A172 (cell line): ENCODE measurements at places on chromosomes 12 and 14. TPM values are rescaled to one million over a fixed set of nuclear protein-coding genes. Genes with fewer than 3 reads are reported as not detected.
A peak's percentile ranks its signal among the peaks of the same experiment; 100 is the strongest.

- DNase-seq = no peak
These were observed 22.3 kb downstream of the PRIMA1 start for GRCh38 chr14:93765970-93766369.

GRCh38 chr12:30822385-30823155, 67.8 kb upstream of the CAPRIN2 start:
- peak; percentile 27 for DNase-seq

GRCh38 chr14:99718031-99718810, 34.1 kb downstream of the CYP46A1 start:
- DNase-seq = no peak

GRCh38 chr12:20863056-20863455, 52.6 kb downstream of the SLCO1B3 start:
- DNase-seq = no peak

DNA sequence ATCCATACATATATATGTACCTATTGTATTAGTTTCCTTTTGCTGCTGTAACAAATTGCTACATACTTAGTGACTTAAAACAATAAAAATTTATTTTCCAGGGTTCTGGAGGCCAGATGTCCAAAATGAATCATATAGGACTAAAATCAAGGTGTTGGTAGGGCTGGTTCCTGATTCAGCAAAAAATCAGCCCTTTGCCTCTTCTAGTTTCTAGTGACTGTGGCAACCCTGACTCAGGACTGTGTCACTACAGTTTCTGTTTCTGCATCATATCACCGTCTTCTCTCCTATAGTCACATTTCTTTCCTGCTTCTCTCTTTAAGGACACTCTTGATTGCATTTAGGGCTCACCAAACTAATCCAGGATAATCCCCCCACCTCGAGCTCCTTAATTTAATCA, 386.3 kb upstream of the TBX3 start:
- DNase-seq = no peak

- no peak for DNase-seq
These were observed 7.9 kb downstream of the METTL25 start for GRCh38 chr12:82366197-82366596.

- no peak for DNase-seq
These were observed 97.0 kb downstream of the SCARB1 start for GRCh38 chr12:124766727-124767065.

DNA sequence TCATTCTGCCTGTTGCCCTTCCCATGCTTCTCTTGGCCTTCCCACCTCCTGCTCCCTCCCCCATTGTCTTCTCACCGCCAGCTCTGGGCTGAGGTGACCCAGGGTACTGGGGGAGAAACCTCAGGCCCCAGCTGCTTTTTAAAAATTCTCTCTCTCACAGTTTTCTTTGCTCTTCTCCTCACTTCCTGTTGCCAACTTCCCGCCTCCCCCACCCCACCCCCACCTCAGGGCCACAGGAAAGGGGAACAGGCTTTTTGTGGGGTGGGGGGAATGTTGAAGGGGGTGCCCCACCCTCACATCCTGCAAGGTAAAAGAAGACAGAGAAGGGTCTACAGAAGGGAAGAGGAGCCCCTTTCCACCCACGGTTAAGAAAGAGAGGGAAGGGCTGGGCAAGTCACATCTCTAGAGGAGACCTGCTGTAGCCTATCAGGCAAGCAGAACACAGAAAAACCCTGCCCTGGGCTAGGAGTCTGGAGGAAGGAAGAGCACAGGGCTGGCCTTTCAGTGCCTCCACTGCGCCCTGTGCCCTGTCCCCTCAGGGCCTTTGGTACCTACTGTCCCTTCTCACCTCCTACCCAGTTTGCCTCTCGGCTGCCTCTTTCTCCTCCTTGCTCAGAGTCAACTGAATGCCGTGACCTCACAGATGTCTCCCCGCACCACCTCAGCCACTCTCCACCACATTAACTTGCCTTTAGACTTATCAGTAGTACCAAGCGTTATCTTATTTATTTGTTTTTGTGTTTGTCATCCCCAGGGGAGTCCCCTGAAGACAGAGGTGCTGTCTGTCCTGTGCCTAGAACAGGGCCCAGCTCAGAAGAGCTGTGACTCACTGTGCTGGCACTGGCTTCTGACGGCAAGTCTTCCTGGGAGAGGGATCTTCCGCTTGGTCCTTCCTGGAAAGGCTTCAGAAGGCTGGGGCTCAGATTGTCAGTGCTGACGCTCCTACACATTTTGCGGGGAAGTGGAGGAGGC, 1.7 kb downstream of the ARHGAP9 start:
- DNase-seq = peak; percentile 36

DNA sequence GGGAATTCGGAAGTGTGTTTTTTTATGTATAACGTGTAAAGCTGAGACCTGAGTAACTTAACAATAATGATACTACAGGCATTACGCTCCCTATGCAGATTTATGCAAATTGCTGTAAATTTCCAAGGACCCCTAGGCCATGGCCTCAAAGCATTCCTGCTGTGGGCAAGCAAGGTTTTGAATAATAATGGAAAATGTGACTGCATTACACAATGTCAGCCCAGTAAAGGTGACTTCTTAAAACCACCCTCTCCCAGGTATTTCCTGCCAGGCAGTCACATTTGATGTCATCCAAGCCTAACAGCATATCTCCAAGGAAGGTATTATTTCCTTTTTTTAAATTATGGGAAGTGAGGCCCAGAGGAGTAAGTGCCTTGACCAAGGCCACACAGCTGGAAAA, 621.0 kb downstream of the BCL11B start:
- no peak for DNase-seq

- no peak for DNase-seq
These were observed 1026.9 kb downstream of the BCL11B start for GRCh38 chr14:98244966-98245569.

DNA sequence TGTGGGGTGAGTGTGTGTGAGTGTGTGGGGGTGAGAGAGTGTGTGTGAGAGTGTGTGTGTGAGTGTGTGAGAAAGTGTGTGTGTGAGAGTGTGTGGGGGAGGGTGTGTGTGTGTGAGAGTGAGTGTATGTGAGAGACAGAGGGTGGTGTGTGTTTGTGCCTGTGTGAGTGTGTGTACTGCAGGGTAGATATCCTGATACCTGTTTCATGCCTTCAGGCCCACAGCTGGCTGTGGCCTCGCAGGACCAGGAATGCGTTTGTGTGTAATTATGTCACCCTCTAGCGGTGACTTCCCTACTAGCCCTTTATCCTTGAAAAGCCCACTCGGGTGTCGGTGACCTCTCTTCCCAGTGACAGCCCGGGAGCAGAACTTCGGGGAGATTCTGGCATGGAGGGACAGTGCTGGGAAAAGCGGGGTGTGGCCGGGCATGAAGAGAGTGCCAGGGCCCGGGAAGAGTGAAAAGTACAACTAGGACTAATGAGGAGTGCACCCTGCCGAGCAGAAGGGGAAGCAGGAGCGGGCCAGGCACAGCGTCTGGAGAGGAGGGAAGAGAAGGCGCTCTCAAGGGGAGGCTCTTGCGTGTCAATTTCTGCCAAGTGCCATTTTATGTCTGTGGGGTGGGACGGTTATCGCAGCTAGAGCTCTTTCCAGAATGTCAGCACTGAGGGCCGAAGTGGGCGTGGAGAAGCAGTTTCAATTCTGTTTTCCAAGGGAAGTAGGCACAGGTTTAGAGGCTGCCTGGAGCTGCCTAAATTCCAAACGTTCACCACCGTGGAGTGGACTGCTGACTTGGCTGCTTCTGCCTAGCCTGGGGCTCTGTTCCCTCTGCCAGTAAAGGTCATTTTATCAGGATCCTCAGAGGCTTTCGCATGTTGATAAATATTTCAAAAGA, 11.0 kb upstream of the FBXL14 start:
- peak; percentile 73 for DNase-seq

EFS gene
- not detected in 2 replicates for total RNA-seq

ERBB3 gene
- 0.64 and 2.4 TPM in 2 replicates for total RNA-seq

DNA sequence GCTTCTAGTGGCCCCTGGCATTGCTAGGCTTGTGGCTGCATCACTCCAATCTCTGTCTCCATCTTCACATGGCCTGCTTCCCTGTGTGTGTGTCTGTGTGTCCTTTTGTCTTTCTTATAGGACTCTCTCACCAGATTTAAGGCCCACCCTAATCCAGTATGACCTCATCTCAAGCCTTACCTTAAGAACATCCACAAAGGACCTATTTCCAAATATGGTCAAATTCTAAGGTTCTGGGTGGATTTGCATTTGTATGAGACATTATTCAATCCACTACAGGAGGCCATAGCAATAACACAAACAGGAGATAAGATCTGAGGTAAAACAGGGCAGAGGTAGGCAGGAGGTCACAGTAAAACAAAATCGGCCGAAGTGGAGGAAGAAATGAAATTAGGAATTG, 375.9 kb downstream of the BTG1 start:
- DNase-seq = no peak

DNA sequence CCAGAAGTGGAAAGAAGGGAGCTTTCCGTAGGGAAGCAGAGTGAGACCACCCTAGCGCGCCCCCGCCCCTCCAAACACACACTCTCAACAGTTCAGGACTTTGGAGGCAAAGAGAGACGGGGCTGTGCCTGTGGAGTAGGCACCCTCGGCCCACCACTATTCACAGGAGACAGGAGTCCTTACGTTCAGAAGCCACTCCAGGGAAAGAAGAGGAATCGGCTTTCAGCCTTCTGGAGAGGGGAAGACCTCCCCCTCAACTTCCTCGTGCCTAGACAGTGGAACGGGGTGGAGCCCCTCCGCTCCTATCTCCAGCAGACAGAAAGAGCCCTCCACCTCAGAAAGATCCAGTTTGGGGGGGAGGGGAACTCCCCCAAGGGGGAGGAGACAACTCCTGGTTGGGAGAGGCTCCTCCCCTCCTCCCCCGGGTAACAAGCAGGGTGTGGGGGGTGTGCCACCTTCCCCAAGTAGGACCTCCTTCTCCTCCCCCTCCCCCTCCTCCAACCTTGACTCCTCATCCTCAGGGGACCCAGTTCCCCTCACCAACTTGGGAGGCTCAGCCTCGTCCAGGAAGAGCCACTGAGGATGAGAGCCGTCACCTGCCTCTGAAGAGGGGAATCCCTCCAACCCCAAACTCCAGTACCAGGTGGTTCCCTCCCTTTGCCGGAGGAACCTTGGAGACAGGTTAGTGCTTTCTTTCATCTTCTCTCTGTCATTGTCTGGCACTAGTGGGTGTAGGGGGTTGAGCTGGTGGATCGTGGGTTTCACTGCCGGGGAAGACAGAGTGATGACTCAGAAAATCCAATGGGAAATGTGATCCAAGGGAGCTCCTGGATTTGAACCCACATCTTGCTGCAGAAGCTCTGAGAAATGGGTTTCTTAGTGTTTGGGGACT, 883 bp downstream of the FOXJ2 start:
- peak; percentile 17 for DNase-seq

BICDL1 gene
- total RNA-seq = 0.38 and 1.2 TPM in 2 replicates

NPFF gene
- not detected in 2 replicates for total RNA-seq

ITGA7 gene
- 7.8 and 10.7 TPM in 2 replicates for total RNA-seq

- DNase-seq = peak; percentile 13
These were observed 62.8 kb downstream of the HRK start for GRCh38 chr12:116818341-116818856.

DNA sequence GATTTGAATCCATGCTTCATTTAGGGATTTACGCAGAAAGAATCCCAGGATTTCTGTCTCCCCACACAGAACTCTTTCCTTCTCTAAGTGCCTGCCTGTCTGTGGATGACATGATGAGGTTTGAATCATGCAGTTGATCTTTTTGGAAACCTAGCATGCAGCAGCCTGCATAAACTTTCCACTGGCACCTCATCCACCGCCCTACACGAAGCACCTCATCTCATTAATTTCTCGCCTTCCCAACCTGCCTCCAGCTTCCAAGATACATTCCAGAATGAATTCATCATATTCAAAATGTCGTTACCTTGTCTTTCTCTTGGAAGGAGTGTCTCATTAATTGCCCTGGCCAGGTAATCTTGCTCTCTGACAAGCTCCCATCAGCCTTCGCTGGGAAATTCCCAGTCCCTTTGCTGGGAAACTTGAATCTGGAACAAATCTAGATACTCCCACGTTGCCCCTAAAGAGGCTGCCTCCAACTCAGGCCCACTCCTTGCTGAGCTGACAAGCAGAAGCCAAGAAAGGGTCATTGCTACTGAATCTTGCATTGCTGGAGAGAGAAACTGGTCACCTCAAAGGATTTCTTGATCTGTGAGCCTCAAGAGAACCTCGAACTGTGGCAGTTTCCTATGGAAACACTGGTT, 48.2 kb downstream of the SERPINA3 start:
- DNase-seq = no peak

DNA sequence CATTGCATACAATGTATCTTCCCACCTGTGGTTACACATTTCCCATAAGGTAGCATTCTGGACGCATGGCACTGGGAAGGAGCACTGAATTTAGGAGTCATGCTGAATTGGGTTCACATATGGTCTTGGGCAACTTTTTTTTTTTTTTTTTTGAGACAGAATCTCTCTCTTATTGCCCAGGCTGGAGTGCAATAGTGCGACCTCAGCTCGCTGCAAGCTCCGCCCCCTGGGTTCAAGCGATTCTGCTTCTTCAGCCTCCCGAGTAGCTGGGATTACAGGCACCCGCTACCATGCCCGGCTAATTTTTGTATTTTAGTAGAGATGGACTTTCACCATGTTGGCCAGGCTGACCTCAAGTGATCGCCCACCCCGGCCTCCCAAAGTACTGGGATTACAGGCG, 13.3 kb downstream of the DIP2B start:
- DNase-seq = no peak

GRCh38 chr14:75427482-75428229, at the start of gene JDP2:
JDP2 (plus strand) TSS chr14:75428022; CDS start chr14:75437921, 9,899 bp downstream.
- DNase-seq = no peak
